ENCODE measurements at places on chromosomes 7 and 10. TPM values are rescaled to one million over a fixed set of nuclear protein-coding genes. Genes with fewer than 3 reads are reported as not detected.

GRCh38 chr10:69703256-69703655 is 73.2 kb downstream of the FAM241B start:
- no peak for DNase-seq

Gene FBXL13
- total RNA-seq = 0.40 TPM

Gene FKBP6
- not detected for total RNA-seq

Gene CLDN4
- 207 TPM for total RNA-seq

Data from esophagus squamous epithelium (tissue), 5 donors.